Gastrocnemius medialis (tissue), 4 donors: ENCODE measurements at places on chromosomes 6 and 20. TPM values are rescaled to one million over a fixed set of nuclear protein-coding genes. Genes with fewer than 3 reads are reported as not detected.

- DNase-seq = no peak
- H3K27me3 ChIP-seq = no peaks in the 10 kb centered on the region
- H3K4me3 ChIP-seq = no peak overlapping the region
- H3K4me1 ChIP-seq = no peaks in the 10 kb centered on the region
- H3K36me3 ChIP-seq = no peaks in the 10 kb centered on the region
These were observed 7.3 kb upstream of the SIRPG start for GRCh38 chr20:1664911-1665310.

GRCh38 chr20:36260316-36260715 is 24.0 kb downstream of the AAR2 start:
- H3K27ac ChIP-seq = no peak overlapping the region
- H3K27me3 ChIP-seq = no peaks in the 10 kb centered on the region
- no peak overlapping the region for H3K4me3 ChIP-seq
- H3K4me1 ChIP-seq = no peaks in the 10 kb centered on the region
- no peak for DNase-seq

DNA sequence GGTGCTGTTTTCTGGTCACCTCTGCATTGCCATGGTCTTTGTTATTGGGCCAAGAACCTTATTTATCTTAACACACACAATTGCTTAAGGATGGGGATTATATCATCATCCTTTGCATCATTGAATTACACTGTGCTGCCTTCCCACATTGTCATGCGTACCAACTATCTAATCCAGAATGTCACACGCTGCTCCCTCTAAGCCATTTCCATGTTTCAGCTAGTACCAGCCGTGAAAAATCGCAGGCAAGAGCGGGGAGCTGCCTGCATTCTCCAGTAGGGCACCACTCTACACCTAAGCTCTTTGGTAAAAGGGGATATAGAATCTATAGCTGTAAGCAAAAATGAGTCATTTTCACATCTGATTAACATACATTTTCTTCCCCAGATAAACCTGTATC is 277.0 kb downstream of the PRL start:
- H3K27ac ChIP-seq = no peak overlapping the region
- H3K27me3 ChIP-seq = no peaks in the 10 kb centered on the region

- H3K27ac ChIP-seq = no peak overlapping the region
- no peak overlapping the region for H3K4me3 ChIP-seq
- no peaks in the 10 kb centered on the region for H3K36me3 ChIP-seq
- no peak for DNase-seq
- H3K4me1 ChIP-seq = no peaks in the 10 kb centered on the region
- H3K27me3 ChIP-seq = peaks cover 6% of the 10 kb centered on the region
These were observed 21.6 kb downstream of the TOX2 start for GRCh38 chr20:43936104-43936770.

FAM83B gene
- total RNA-seq = 0.51 TPM
